MCF 10A (cell line): ENCODE measurements at places on chromosomes 7 and 10. TPM values are rescaled to one million over a fixed set of nuclear protein-coding genes. Genes with fewer than 3 reads are reported as not detected.

Gene ENTPD7
- total RNA-seq, result 18.3 and 29.0 TPM in 2 replicates

Gene UTF1
- total RNA-seq, result not detected in 2 replicates

Gene ATG9B
- 0.12 and 0.29 TPM in 2 replicates for total RNA-seq

Gene KCP
- 0.42 and 0.68 TPM in 2 replicates for total RNA-seq

Gene C10orf143
- total RNA-seq, result 2.9 and 4.9 TPM in 2 replicates

Gene TUBAL3
- 0.22 and 0.44 TPM in 2 replicates for total RNA-seq

Gene RSPH10B
- 0.10 and 0.84 TPM in 2 replicates for total RNA-seq

Gene VSIR
- total RNA-seq, result 3.6 and 7.0 TPM in 2 replicates

Gene TMEM184A
- total RNA-seq, result 9.0 and 14.2 TPM in 2 replicates

Gene OTUD1
- 12.1 and 14.9 TPM in 2 replicates for total RNA-seq
